ENCODE measurements at places on chromosomes 1 and 21.

DNA sequence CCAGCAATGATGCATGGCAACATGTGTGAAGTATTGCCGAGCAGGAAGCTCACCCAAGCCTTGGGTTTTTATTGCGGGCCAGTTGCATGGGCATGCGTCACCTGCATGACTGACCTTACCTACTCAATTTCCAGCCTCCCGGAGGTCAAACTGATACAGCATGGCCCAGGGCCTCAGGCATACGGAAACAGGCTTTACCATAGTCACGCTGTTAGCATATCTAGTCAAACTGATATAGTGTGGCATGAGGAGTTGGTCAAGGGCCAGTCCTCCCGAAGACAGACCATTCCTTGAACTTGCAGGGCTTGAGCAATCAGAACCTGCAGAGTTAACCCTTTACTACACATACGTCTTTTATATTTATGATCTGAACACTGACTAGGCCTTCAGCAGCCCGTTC is 6.4 kb upstream of the DUSP12 start:
- no peak for DNase-seq

DNA sequence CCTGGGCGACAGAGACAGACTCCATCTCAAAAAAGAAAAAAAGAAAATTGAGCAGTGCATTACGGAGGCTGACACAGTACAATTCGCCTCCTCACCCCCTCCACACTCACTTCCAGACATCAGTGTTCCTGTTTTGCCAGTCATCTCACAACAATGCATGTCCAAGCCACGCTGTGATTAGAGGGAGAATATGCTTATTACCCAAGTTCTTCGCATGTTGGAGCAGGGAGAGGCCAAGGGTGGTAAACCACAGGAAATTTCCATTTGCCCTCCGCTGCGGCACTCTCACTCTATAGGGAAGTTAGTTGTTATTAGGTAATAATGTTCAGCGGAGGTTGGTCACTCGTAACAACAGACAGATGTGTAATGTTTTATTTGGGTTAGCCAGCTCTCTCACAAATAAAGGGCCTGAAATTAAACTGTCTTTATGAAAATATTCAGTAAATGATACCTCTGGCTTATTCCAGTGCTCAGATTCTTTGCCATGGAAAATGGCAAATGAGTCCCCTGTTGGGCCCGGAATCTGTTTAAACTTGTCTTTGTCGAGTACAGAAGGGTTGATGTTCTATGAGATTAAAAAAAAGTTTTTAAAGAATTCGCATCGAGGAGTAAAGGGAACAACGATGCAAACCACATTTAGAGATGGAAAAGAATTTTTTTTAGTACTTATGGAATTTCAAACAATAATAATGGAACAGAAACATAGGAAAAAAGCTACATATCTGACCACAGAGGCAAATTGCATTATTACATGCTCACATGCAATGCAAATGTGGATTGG is 33.1 kb downstream of the KCNJ15 start:
- no peak for DNase-seq

- no peak for DNase-seq
Observed at GRCh38 chr1:905071-905749, 18.5 kb upstream of the SAMD11 start.

DNA sequence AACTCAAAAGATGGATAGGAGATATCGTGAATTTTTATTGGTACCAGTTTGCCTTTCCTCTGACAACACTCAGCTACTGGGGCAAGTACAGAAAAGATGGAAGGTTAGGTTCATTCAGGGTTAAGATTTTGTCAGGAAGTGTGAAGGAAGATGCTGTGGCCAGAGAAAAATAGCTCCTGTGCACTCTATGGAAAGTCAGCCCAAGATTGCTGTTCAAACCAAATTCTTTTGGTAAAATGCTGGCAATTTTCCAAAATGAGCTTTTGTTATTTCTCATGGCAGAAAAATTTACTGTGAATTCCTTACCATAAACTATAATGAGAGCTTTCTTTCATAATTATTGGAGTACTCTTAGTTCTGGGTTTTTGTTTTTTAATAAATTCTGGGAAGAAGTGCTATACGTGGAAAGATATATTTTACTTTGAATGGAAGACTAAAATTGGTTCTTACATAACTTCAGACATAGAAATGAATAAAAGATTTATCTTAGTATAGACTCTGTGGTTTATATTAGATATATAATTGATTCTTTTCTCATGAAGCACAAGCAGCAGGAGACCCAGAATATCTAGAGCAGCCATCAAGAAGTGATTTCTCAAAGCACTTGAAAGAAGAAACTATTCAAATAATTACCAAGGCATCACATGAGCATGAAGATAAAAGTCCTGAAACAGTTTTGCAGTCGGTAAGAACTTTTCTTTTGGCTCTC is 112.2 kb downstream of the USP25 start:
- DNase-seq: no peak

GRCh38 chr1:19477284-19478249 is 7.8 kb downstream of the CAPZB start:
- no peak for DNase-seq

DNA sequence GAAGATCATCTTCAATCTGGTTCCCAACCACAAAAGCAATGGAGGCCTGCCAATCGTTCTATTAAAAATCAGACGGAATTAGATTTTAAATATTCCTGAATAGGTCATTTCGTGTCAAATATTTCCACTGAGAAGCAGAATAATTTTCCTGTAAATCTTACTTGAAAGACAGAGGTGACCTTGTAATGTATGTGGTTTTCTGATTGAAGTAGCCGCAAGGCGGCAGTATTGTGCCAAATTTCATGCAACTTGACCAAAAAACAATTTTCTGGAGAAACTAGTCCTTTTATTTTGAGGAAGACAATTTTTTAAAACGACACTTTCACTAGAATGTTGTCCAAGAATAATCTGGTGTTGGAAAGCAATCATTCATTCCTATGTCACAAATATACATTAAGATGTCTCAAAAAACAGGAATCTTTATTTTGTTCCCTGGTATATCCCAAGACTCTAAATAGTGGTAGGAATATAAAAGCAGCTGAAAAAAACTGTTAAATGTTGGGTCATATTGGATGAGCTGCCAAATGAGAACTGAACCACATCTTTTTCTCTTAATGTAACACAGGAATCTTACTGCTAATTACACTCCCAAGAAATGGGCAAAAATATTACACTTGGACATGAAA is 33.6 kb downstream of the SPAG17 start:
- DNase-seq: no peak

DNA sequence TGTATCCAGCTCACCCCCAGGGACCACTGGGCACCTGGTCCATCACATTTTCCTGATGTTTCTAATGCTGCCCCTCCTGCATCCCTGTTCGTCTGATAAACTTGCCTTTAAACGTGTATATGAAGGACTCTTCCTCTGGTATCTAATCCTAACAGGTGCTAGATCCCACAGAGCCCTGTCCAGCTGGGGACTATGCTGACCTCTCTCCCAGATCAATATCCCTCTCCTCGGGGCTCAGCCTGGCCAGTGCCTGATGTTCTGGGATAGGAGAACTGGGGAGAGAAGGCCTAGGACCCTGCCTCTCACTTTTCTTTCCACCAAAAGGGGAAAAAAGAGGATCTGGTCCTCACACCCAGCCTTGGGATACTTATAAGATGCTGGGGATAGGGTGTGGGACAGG is 1.4 kb upstream of the SLC5A9 start:
- no peak for DNase-seq

DNA sequence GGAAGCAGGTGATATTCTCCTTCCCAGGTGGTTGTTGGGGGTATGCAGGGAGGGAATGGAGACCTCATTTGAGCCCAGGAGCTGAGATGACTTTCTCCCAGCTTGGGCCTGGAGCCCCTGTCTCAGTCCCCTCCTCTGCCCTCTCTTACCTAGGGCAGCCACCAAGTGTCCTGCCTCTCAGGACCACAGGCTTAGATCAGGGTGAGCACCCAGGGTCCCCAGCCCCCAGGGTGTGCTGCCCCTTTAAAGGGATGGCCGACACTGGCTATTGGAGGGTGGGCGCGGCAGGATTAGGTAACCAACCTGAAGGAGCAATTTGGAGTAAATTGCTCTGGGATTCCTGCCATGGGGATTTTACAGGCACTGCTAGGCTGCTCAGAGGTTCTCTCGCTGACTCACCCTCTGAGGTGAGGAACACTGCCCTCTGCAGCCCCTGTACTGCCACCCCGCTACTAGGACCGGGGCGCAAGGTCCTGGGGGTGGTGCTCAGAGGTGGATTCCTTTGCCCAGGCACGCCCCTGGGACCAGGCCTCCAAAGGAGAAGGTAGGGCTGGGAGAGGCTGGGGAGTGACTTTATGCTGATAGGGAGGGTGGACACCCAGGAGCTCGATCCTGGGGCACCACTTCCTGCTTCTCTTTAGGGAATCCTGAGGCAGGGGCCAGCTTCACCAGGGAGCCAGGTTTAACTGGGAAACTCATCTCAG is 1.5 kb downstream of the RPS6KA1 start:
- DNase-seq: no peak

- no peak for DNase-seq
Observed at GRCh38 chr21:20463362-20463761, 534.8 kb upstream of the NCAM2 start.

- peak; percentile 36 for DNase-seq
Observed at GRCh38 chr1:26541816-26542711, 12.5 kb downstream of the RPS6KA1 start.

- no peak for DNase-seq
Observed at GRCh38 chr1:117051224-117052064, 8.7 kb upstream of the TTF2 start.

DNA sequence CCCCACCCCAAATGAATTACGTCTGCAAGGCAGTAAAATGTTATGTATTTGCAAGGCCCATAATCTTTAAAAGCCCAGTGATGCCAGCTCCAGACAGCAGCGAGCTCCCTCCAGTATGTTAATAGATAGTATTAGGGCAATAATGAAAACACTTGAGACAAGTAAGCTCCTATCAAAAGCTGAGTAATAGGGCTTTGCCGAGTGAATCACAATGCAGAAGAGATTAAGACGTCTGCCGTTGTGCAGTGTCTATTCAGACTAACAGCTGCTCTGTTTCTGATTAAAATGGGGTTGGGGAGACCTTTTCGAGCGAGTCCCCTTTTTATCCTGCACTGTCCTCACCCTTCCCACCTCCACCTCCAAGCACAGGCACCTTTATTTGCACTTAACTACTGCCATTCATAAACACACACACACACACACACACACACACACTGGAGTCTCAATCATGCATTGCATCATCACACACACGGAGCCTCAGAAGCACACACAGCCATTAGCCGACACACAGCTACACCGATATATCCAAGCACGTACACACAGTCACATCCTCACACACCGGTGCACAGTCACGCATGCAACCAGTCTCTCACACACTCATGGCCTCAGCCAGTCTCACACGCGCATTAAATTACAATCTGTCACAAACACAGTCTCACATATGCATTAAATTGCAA is 46.0 kb upstream of the FOXO6 start:
- DNase-seq: no peak

DNA sequence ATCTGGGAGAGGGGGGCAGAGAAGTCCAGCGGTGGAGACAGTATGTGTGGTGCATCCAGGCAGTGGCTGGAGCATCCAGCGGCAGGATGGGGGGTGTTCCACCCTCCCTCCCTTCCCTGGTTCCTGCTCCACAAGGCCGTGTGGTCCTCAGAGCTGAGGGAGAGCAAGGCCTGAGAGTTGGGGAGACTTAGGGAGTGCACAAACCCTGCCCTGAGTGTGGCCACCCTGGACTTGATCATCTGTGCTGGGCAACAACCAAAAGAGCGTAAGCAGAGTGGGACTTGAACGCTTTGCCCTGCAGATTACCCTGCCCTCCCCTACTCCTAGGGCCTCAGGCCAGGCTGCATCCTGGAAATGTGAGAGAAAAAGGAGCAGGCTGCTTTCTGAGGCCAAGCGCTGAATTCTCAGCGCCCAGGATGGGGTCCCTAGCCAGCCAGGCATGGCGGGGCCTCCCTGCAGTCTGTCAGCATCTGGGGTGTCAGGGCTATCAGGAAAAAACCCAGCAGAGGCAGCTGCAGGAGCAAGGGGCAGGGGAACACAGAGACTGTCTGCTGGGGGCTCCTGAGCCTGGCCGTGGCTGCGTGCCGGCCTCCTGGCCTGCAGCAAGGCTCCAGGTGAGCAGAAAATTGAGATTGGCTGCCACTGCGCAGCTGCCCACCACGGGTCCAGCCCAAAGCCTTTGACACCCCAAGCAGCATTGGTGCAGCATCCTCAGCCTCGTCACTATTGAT is 266.2 kb downstream of the NPHP4 start:
- no peak for DNase-seq

DNA sequence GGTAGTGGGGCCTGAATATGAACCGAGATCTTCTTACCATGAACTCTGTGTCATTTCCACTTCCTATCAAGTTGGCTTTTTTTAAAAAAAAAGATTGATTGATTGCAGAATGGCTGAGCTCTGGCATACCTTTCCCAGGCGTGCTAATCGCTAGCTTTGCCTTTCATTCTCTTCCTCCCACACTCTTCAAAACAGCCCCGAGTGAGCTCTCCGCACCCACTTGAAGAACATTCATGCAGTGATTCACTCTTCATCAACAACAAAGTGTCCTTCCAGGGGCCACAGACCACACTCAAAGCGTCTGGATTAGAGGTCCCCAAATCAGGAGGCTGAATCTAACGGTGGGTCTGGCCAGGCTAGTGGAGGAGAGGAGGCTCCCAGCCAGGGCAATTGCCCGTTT is 96.3 kb upstream of the GALNT2 start:
- DNase-seq: no peak

DNA sequence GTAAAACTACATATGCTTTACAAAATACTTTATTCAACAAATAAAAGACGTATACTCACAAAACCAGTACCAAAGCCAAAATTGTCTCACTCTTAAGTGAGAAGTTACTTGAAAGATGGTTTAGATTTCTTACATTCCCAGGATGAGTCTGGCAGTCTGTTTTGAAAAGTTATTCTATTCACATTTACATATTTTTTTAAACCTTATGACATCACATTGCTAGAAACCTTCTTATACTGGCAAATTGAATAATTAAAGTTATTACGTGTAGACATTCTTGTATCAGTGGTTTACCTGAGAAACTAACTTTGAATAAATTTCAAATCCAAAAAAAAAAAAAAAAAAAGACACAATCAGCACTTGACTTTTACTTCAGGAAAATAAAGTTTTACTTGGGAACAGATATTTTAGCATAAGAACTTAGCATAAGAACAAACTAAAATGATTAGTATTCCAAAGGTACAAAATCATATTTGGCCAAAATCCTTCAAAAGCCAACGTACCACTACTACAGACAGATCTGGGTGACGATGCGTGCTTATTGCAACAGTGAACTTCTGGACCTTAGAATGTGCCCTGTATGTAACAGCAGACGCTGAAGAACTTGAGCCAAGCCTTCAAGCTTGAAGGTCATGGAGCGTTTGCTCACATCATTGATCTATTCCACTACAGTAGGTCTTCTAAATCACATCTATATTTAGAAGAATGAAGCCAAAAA is 2.5 kb downstream of the CDC42BPA start:
- no peak for DNase-seq

DNA sequence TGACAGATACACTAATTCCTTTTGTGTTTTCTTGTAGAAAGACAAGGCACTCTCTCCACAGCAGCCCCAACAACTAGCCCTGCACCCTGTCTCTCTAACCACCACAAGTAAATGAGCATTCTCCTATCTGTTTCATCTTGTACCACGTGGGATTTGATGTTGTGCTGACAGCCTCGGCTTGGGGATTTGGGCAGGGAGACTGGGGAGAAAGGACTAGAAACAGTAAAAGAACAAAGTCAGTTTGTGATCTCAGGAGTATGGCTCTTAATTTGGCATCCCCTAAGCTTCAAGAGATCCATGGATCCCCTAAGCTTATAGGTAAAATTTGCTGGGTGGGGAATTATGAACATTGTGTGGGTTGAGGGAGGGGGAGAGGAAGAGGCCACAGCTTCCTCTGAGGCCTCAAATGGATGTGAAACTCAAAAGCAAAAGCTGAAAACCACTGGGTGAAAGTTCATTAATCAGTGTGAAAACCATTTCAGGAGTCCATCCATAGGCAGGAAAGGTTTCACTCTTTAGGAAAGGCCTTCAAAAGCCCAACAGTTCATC is 3.1 kb downstream of the C1orf162 start:
- DNase-seq: no peak
